Vein endothelial cell (primary cell): ENCODE measurements at places on chromosomes 5 and 9. TPM values are rescaled to one million over a fixed set of nuclear protein-coding genes. Genes with fewer than 3 reads are reported as not detected.

SDHA gene
- total RNA-seq = 149 and 177 TPM in 2 replicates

SLC1A1 gene
- total RNA-seq = 20.2 and 24.5 TPM in 2 replicates

RAB3C gene
- total RNA-seq = 0.57 and 4.9 TPM in 2 replicates

CCDC171 gene
- total RNA-seq = 0.98 and 1.1 TPM in 2 replicates

PELO gene
- total RNA-seq = 13.9 and 14.7 TPM in 2 replicates

SV2C gene
- not detected in 2 replicates for total RNA-seq

CYLC2 gene
- not detected in 2 replicates for total RNA-seq

PRSS3 gene
- 7.8 and 14.1 TPM in 2 replicates for total RNA-seq

RNF180 gene
- 10.8 and 13.1 TPM in 2 replicates for total RNA-seq
